ENCODE measurements at places on chromosomes 1 and 21. TPM values are rescaled to one million over a fixed set of nuclear protein-coding genes. Genes with fewer than 3 reads are reported as not detected.

Gene FCRLB
- total RNA-seq: 0.34 TPM

Gene TIE1
- 11.3 TPM for total RNA-seq

- H3K36me3 ChIP-seq: peaks cover 4% of the 10 kb centered on the region
- H3K4me1 ChIP-seq: peaks cover 2% of the 10 kb centered on the region
- no peaks in the 10 kb centered on the region for H3K27me3 ChIP-seq
- no peak overlapping the region for H3K27ac ChIP-seq
- no peak overlapping the region for H3K4me3 ChIP-seq
Measured at GRCh38 chr21:46532080-46532479, 72.8 kb downstream of the S100B start.

- H3K27ac ChIP-seq: no peak overlapping the region
- no peaks in the 10 kb centered on the region for H3K36me3 ChIP-seq
- DNase-seq: peak; percentile 85
- peaks cover 12% of the 10 kb centered on the region for H3K27me3 ChIP-seq
- peak overlapping the region; percentile 52 for H3K4me3 ChIP-seq
Measured at GRCh38 chr1:226121587-226122400, 59.3 kb downstream of the H3-3A start.

GRCh38 chr1:208781391-208782045 is 537.3 kb upstream of the PLXNA2 start:
- peaks cover 2% of the 10 kb centered on the region for H3K27me3 ChIP-seq
- H3K4me1 ChIP-seq: no peaks in the 10 kb centered on the region
- no peak for DNase-seq
- no peaks in the 10 kb centered on the region for H3K36me3 ChIP-seq

- H3K27ac ChIP-seq: no peak overlapping the region
- peaks cover 15% of the 10 kb centered on the region for H3K36me3 ChIP-seq
- H3K4me3 ChIP-seq: no peak overlapping the region
- DNase-seq: no peak
- no peaks in the 10 kb centered on the region for H3K27me3 ChIP-seq
- no peaks in the 10 kb centered on the region for H3K4me1 ChIP-seq
Measured at GRCh38 chr1:246629976-246630375, 63.7 kb downstream of the CNST start.

DNA sequence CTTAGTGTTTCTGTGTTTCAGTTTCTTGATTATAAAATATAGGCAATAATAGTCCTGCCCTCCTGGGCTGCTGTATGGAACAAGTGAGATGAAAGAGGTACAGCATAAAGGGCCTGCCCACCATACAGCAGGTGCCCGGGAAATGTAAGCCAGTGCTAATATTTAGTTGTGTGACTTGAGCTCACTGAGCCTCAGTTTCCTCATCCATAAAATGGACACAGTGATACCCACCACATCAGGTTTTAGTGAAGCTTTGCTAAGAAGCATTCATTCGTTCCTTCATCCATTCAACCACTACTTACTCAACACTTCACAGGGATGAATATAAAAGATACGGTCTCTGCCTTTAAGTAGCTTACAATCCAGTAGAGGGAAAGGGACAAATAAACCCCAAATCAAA is 19.9 kb downstream of the CNTN2 start:
- no peak overlapping the region for H3K27ac ChIP-seq
- no peak for DNase-seq
- no peak overlapping the region for H3K4me3 ChIP-seq
- H3K4me1 ChIP-seq: peaks cover 6% of the 10 kb centered on the region
- H3K36me3 ChIP-seq: peaks cover 5% of the 10 kb centered on the region
